ENCODE measurements at places on chromosomes 6 and 20.

DNA sequence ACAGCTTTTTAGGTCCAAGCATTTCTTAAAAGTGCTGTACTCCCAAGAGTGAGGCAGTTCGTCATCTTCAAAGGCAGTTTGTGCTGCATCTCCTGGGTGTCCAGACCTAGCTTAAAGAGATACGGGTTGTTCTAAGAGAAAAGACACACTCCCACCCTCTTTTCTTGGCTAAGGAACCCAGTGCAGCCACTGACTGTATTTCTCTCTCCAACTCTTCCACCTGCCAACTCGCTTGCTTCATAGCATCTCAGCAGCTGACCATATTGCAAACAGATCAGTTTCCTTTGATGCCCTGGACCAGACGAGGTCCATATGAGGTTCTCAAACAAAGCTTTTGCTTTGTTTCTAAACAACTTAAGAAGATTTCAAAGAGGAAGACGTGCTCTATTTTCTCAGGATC lies 101.1 kb downstream of the ISM1 start:
- DNase-seq = no peak

- no peak for DNase-seq
Measured at GRCh38 chr6:100568255-100568654, 103.5 kb upstream of the SIM1 start.

DNA sequence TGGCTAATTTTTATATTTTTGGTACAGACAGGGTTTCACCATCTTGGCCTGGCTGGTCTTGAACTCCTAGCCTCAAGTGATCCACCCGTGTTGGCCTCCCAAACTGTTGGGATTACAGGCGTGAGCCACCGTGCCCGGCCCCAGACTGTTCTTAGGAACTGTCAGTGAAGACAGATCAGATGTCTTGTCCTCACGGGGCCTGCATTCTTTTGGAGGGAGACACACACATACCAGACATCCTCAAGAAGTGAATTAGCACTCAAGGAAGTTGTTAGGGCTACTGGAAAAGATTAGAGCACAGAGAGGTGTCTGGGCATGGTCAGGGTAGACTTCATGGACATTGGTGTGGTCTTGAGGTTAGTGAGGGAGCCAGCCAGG lies 10.3 kb upstream of the LPIN3 start:
- no peak for DNase-seq

GRCh38 chr6:105468850-105469249 lies 66.0 kb upstream of the PREP start:
- DNase-seq = no peak

GRCh38 chr20:46541229-46541935 lies 9.1 kb downstream of the OCSTAMP start:
- no peak for DNase-seq

- DNase-seq = no peak
Measured at GRCh38 chr6:76418560-76419223, 346.2 kb upstream of the IMPG1 start.

GRCh38 chr6:35605600-35605999 lies 83.1 kb downstream of the FKBP5 start:
- DNase-seq = no peak

DNA sequence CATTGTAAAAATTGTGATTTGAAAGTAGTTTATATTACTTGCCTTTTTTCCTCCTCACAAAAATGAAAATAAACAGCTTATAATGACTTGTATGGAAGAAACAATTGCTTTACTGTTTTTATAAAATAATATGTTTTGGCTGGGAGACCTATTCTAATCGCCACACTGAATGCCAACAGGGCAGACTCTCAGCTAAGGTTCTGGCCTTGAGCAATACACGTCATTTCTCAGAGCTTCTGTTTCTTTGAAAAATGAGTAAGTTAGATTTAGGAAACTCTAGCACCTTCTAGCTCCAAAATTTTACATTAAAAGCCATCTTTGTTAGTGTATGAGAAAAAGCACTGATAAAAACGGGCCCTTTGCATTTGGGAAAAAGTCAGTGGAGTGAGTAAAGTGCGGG lies 166.6 kb downstream of the ARID1B start:
- no peak for DNase-seq

- DNase-seq = no peak
Measured at GRCh38 chr6:36187446-36187845, 9.1 kb upstream of the BRPF3 start.

DNA sequence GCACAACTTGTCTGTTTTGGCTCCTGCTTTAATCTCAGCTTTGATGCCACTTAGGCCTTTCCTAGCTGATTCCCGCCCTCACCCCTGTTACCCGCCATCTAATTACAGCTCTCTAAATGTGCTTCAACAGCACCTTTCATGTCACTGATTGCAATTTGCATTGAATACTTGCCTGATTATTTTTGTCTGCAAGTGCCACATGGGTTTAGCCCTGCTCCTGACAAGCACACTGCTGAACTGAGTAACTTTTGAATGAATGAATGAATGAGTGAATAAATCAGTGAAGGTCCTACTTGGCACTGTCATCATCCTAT lies 591 bp upstream of the DCBLD1 start:
- no peak for DNase-seq

DNA sequence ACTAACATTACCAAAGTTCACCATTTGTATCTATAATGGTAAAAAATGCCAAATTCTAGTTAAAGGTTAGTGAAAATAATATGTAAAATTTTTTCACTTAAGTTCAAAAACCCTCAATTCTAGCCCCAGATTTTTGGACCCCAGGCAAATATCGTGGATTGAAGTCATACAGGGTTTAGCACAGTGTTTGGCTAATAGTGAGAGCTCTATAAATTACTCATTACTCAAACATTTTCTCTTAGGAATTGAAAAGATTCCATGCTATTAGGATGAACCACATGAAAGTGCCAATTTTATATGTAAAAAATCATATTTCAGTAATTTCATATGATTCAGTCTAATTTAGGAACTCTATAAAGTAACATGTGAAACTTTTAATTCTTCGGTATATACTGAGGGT lies 170.3 kb upstream of the PREP start:
- no peak for DNase-seq

DNA sequence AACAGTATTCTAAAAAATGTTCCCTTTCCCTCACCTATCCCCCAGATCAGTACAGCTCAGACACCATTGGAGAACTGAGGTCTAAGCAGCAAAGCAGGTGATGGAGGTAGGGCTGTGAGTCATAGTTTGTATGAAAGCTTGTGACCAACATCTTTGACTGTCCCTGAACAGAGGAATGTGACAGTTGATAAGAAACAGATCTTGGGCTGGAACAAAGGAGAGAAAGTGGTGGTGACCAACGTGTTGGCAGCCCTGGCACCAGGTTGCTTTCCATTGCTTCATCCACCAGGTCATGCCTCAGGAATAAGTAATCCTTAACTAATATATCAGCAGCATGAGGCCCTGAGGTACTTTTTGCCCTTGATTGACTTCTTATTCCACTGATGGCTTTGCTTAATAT lies 19.9 kb upstream of the CRIP3 start:
- no peak for DNase-seq

DNA sequence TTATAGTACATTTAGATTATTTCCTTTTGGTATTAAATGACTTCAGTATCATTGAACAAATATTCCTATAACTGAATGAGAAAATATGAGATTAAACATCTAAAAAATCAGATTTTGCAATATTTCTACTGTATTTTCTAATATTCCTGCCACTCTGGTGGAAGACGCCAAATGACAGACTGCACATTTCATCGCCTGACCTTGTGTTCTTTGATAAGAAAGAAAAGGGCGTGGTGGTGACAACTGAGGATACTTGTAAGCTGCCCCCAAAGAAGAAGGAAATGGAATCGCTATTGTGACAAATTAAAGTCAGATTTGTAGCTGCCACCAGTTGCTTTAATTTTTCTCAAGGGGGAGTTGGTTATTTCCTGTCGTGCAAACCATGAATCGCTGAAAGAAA lies 131.3 kb downstream of the MTFR2 start:
- no peak for DNase-seq

DNA sequence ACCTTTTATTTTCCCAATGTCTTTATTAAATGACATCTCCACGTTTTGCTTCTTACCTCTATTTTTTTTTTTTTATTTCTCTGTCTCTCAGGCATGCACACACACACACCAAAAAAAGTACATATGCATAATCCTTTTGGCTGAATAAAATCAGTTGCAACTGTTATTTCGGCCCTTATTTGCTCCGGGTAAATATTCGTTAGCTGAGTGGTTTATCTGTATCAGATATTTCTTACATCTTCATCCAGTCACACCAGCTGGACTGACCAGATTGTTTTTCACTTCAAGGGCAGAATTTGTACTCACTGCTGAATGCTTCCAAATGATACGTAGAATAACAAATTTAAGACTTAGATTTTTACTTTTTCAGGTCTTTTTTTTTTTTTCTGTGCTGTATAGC lies 45.5 kb downstream of the PTPN1 start:
- DNase-seq = no peak

DNA sequence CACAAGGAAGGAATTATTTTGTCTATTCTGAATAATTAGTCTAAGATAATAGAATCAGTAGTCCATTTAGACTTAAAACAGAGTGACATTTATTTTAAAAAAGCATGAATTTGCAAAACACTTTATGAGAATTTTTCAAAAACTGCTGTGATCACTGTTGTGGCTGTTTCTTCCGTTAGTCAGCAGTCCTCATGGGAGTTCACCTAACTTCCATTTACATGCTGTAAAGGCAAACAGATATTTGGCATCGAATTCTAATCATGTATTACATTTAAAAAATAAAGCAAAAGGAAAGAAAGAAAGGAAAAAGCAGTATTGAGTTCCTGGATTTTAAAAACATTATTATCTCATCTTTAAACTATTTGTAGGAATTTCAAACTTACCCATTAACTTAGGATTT lies 111.8 kb downstream of the MTHFD1L start:
- DNase-seq = no peak

GRCh38 chr6:2505624-2506023 lies 245.1 kb downstream of the MYLK4 start:
- no peak for DNase-seq

- no peak for DNase-seq
Measured at GRCh38 chr6:109718991-109719390, 27.9 kb downstream of the FIG4 start.

DNA sequence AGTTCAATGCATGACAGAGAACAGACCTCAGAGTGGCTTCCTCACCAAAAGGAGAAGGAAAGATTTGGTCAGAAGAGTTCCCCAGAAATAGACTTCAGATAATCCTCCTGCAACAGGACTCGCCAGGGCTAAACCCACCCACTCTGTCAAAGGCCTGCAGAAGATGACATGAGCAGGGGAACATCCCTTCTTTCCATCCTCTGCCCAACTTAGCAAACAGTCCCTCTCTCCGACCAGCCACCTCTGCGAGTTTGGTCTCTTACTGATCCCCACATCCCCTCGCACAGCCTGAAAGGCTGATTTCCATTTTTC lies 7.5 kb downstream of the NFATC2 start:
- DNase-seq = no peak

- DNase-seq = no peak
Measured at GRCh38 chr20:59151820-59152219, 11.8 kb upstream of the ZNF831 start.

DNA sequence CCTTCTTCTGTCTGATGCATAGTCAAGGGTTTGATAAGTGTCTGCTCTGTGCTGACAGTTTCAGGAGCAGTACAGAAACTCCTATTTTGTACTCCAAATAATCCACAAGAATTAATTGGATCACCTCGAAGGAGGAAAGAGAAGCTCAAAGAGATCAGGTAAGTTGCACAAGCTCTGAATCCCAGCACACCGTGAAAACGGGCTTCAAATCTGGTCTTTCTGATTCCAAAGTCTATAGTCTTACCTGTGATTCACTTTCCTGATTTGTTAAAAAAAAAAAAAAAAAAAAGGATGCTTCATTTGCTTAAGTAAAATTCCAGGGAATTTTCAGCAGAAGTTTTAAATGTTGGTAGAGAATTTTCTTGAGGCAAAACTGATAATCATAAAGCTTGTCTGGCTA lies 155.8 kb upstream of the ESR1 start:
- DNase-seq = no peak

DNA sequence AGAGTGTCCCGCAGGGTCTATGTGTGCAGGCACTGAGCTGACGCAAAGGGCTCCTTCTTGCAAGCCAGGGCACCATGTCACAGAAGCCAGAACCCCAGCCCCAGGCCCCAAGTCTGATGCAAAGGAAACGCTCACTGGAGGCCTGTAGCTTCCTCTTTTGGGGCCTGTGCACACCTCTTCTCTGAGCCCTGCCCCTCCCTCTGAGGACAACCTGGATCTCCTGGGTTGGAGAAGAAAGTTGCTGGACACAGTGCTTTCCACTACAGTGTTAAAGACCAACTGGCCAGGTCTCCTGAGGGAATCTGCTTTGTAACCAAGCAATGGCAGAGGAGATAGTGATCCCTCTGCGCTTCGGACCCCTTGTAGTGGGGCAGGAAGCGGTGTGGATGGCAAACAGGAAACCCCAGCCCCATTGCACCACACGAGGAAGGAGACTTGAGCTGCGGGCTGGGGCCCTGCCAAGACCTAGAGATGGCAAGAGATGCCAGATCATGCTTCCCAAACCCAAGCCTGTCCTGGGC lies 90.0 kb downstream of the PRND start:
- DNase-seq = peak; percentile 31

GRCh38 chr6:119324718-119325117 lies 24.8 kb downstream of the MAN1A1 start:
- DNase-seq = no peak

DNA sequence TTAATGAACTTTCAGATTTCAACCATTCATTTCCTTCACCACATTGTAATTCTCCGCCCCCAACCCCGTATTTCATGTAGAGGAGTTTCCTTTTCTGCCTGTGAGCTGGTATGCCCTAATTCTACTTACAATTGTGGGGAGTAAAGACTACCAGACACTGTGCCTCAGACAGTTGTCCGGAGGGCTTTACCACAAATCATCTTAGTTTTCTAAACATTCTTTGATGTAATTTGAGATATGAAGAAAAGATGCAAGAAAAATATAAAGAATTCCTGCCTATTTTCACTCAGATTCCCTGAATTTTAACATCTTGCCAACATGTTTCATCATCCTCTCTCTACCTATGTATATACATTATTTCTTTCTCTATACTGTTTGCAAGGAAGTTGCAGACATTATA lies 28.3 kb upstream of the LOC128125822 start:
- DNase-seq = no peak
